ENCODE measurements at places on chromosomes 5 and 9.

- DNase-seq = no peak
Observed at GRCh38 chr5:88665750-88666215, 217.2 kb downstream of the MEF2C start.

DNA sequence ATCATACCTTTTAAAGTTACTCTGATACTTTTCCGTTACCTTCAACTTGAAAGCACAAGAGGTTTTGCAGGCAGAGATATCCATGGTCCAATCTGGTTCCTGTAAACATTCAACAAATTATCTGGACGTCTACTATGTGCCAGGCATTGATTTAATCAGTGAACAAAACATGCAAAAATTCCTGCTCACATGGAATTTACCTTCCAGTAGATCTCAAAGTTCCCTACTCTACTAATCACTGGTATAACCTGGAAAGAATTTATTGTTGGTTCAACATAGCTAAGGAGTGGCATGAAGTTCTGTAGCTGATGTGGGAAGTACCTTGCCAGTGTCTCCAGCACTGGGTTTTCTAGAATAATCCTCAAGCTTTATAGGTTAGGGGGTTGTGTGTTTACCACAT is 9.8 kb downstream of the OCLN start:
- DNase-seq = no peak

DNA sequence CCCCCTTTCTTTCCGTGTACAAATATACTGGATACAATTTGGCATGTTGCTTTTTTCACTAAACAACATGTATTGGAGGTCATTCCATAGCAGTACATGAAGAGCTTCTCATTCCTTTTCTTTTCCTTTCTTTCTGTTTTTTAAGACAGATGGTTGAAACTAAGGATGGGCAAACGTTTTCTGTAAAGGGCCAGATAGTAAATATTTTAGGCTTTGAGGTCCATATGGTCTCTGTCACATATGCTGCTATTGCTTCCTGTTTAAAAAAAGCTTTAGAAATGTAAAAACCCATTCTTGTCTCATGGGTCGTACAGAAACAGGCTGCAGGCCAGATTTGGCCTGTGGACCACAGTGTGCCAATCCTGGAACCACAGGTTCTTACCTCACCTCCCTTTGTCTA is 160.1 kb downstream of the ACER2 start:
- DNase-seq = no peak

DNA sequence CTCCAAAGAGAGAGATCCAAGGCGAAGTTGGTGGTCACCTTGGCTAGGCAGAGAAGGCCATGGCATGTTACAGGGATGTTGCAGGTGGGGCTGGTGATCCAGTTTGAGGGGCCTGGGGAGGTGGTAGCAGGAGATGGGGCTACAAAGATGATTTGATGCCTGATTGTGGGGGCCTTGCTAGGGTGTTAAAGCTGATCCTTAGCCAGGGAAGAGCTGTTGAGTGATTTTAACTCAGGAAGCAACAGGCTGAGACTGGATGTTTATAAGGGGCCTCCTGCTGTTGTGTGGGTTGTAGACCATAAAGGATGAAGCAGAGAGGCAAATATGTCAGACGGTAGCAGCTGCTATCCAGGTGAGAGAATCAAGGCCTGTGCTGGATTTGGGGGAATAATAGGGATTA is 19.0 kb upstream of the SMAD5 start:
- DNase-seq = no peak

DNA sequence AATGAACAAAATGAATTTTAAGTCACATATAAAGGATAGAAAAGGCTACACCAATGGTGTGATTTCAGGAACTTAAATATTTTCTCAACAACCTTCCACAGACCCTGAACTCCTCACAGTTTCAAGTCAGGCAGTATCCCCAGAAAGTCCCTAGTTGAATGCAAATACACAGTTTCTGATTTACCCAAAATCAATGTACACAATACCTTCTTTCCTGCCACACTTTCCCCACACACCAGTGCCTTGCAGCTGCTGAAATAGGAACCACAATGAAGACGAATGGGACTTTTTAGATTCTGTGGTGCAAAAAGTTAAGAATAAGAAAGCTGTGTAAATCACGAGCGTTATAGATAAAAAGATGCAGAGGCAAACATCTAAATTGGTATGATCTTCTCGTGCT is 552.4 kb upstream of the MEF2C start:
- no peak for DNase-seq

DNA sequence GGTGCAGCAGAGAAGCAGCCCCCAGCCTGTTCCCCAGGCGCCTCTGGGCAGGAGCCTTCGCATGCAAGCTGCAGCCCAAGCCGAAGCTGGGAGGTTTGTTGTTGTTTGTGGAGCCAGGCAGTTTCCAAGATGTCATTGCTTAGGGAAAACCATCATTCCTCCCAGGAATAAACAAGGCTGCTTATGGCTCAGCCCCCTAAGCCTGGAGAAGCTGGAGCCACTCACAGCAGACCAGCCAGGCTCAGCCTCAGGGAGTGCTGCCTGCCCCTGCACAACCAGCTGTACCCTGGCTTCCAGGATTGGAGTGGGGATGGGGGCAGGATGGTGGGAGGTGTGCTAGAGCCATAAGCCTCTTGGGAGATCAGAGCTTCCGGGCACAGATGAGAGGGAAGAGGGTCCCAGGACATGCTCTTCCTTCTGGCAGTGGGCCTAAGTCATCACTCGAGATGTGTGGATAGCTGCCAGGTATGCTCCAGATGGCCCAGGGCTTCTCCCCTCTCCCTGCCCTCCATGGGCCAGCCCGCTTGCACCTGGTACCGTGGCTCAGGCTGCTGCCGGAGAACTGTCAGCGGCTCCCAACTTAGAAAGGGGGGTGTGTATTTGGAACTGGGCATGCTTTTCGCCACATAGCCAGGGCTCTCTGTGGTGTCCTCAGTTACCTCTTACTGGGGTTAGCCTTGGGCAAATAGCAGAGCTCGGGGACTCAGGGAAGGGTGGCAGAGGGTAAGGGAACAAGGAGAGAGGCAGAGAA is 105.2 kb downstream of the RGS3 start:
- DNase-seq = no peak

DNA sequence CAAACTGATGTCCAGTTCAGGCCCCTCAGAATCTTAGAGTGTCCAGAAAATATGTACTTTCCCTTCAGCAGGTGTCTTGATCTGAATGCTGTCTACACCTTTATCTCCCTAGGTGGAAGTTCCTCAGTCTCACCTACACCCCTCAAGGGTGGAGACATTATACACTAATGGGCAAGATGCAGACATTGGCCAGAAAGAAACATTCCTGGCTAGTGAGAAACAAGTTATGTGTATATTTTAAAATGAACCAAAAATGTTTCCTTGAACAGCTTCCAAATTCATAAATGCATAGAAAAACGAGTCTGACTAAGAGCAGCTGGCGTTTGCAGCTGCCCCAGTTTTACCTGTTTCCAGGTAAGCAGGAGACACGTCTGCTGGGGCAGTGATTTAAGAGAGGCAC is 140.5 kb upstream of the IRX4 start:
- no peak for DNase-seq

- DNase-seq = peak; percentile 83
Observed at GRCh38 chr9:112348257-112349007, 15.0 kb upstream of the PTBP3 start.

- no peak for DNase-seq
Observed at GRCh38 chr5:57711471-57711870, 228.9 kb upstream of the ACTBL2 start.

- DNase-seq = no peak
Observed at GRCh38 chr9:136856079-136856476, 3.9 kb downstream of the MAMDC4 start.

DNA sequence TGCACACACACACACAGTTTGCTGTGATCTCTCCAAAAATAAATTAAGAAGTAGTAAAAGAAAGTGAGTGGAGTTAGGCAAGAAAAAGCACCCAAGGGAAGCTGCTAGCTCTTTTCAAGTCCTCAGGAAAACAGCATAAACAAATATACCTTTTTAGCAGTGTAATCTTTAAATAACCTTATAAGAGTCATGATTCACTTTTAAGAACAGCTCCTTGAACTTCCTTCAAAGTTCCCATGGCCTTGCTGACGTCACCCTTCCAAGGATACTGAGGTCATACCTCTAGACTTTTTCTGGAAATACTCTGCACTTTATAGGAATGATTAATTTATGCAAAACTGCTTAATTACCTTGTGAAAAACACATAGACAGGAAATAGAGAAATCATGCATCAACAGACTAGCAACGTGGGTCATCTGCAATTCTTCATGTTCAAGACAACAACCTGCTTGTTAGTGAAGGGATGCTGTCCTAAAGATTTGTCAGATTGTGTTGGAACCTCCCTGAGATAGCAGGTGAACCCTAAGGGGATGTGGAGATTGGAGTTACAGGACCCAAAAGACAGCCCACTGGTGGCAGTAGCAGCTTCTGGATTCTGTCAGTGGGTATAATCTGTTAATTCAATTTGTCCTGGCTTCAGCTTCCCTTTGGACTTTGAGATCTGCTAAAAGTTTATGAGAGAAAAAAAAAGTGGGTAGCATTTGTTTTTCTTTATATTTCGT is 229.0 kb downstream of the ELAVL2 start:
- no peak for DNase-seq

GRCh38 chr5:5886812-5887486 is 464.5 kb downstream of the ICE1 start:
- no peak for DNase-seq

- peak; percentile 99 for DNase-seq
Observed at GRCh38 chr5:139273572-139274289, 19.8 kb upstream of the MATR3 start.

DNA sequence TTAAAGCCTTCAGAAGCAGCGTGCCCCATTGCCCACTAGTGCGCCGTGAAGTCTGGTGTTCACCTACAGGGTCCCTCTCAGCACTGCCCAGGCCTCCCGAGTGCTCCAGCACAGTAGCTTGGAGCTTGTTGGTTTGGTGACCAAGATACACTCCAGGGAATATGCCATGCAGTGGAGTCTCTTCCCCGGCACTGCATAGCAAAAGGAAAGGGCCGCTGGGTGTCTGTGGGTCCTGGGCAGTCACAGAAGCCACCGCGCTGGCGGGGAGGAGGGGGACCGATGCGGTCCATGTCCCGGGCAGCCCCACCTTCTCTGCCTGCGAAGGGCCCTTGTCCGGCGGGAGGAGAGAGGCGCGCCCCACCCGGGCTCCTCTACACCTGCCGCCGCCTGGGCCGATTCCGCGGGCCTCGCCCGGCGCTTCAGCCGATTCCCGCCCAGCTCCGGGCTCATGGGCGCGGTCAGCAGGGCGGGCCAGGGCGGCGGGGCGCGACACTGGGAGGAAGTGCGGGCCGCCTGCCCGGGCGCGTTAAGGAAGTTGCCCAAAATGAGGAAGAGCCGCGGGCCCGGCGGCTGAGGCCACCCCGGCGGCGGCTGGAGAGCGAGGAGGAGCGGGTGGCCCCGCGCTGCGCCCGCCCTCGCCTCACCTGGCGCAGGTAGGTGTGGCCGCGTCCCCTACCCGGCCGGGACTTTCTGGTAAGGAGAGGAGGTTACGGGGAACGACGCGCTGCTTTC is at the start of gene SYK:
TSS of gene SYK (plus strand) at position 579 of the 732 bp plus-strand sequence. CDS start 42,080 bp downstream, outside the sequence.
- no peak for DNase-seq

GRCh38 chr9:131834721-131835120 is 94.8 kb upstream of the RAPGEF1 start:
- DNase-seq = no peak

- DNase-seq = peak; percentile 13
Observed at GRCh38 chr5:129973716-129974426, 69.6 kb downstream of the CHSY3 start.

GRCh38 chr9:17656889-17657288 is 78.0 kb downstream of the SH3GL2 start:
- DNase-seq = no peak

GRCh38 chr5:73352649-73353230 is 95.8 kb downstream of the FOXD1 start:
- no peak for DNase-seq

DNA sequence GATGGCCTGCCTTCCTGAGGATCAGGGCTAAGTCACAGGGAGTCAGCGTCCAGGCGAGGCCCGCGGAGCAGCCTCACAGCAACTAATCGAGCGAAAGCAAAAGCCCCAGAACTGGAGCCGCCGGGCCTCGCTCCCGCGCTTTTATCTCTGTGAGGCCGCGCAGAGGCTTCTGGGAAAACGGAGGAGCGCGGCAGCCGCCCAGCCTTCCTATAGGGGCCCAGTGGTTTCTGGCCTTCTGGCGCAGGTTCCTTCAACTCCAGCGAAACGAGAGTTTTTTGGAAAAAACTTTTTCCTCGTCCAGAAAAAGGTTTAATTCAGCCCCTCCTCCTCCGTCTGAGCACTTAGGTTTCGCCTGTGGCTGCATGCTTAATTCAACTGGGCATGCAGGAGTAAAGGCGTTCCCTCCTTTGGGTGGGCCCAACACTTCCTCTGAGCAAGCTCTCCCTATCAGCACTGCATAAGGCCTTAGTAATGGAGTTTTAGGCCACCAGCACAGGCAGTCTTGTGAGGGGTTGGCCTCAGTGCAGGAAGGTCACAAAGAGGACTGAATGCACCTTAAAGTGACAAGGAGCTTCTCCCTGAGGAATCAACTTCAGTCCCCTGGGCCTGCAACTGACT is at the start of gene MEIKIN:
TSS of gene MEIKIN (minus strand) at position 113 of the 618 bp plus-strand sequence. CDS start 158 bp downstream, outside the sequence.
- DNase-seq = no peak

- no peak for DNase-seq
Observed at GRCh38 chr5:181221105-181221791, 1.8 kb upstream of the TRIM41 start.

DNA sequence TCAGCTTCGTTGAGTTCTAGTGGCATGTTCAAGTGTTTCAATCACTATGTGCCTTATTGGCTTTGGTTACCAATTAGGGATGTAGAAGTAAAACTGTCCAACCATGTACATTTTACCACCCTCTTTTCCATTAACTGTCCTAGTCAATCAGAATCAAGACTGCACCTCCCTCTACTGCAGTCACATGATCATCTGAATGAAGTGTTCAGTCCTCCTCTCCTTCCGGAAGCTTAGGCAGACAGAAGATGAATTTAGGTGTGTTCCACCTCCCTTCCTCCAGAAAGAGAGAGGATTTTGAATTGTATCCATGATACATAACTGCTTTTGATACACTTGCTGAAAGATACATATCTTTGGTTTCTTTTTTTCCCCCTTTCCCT is 133.7 kb downstream of the ERCC6L2 start:
- no peak for DNase-seq

DNA sequence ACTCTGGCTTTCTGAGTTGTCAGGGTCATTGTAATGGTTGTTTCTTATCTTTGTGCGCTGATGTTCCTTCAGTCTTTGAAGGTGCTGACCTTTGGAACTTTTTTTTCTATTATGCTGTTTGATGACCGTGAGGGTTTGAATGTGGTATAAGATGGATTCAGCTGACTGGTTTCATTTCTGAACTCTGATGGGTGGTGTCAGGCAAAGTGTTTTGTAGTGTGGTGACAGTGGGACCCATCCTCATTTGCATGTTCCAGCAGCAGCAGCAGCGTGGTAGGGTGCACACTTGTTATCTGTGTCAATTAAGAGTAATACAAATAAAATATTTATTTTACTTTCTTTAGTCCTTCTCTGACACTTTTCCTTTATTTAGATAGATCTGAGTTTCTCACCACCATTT is 227.7 kb upstream of the PRR16 start:
- DNase-seq = no peak

GRCh38 chr5:79025054-79025472 is 40.0 kb upstream of the ARSB start:
- DNase-seq = peak; percentile 81

GRCh38 chr9:109242014-109242413 is 75.0 kb upstream of the FRRS1L start:
- no peak for DNase-seq

- DNase-seq = no peak
Observed at GRCh38 chr9:68739621-68740174, 34.7 kb downstream of the PIP5K1B start.
